ENCODE measurements at places on chromosomes 6 and 20.

DNA sequence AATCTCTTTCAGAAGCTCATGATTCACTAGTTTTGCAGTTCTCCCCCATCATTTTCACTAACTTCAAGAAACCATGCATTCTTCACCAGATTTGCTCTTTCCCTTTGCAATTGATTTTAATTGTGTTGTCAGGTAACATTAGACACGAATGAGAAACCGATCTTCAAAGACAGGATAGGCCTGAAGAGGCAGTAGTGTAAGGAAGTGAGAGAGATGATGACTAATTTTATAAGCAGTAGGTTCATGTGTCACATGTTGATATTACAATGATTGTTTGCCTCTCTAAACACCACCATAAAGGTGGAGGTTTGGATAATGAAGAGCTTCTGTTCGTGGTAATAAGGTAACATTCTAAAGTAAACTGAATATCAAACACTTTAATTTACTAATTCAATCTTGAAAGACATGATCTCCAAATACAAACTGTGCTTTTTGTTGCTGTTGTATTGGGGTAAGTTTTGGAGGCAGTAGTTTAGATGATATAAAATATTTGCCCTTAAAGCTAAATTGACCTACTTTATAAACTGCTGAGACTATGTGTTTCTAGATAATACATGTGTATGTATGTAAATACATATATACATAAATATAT, 207.2 kb downstream of the PHACTR1 start:
- DNase-seq, result no peak

GRCh38 chr20:23537030-23537429, 31.3 kb downstream of the CST9L start:
- no peak for DNase-seq

GRCh38 chr20:42366626-42367025, 748.4 kb upstream of the CHD6 start:
- no peak for DNase-seq

- DNase-seq, result no peak
Measured at GRCh38 chr6:50093116-50093937, 43.6 kb upstream of the DEFB112 start.

GRCh38 chr20:50296450-50297375, 106.1 kb downstream of the CEBPB start:
- no peak for DNase-seq

GRCh38 chr6:6006428-6007365, at the start of gene NRN1:
Gene NRN1, minus strand, starts transcription at chr6:6006925. Its CDS starts 176 bp downstream, at chr6:6006749.
- DNase-seq, result peak; percentile 43

GRCh38 chr6:144278659-144279314, 6.3 kb upstream of the UTRN start:
- DNase-seq, result no peak

GRCh38 chr6:108353853-108354252, 59.0 kb downstream of the AFG1L start:
- DNase-seq, result no peak

DNA sequence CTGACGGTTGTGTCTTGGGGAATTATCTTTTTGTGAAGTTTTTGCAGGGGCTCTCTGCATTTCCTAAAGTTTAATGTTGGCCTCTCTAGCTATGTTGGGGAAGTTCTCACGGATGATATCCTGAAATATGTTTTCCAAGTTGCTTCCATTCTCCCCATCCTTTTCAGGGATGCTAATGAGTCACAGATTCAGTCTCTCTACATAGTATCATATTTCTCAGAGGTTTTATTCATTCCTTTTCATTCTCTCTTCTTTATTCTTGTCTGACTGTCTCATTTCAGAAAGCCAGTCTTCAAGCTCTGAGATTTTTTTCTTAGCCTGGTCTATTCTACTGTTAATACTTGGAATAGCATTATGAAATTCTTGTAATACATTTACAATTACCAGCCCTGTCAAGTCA, 61.3 kb downstream of the UNC5CL start:
- DNase-seq, result no peak

DNA sequence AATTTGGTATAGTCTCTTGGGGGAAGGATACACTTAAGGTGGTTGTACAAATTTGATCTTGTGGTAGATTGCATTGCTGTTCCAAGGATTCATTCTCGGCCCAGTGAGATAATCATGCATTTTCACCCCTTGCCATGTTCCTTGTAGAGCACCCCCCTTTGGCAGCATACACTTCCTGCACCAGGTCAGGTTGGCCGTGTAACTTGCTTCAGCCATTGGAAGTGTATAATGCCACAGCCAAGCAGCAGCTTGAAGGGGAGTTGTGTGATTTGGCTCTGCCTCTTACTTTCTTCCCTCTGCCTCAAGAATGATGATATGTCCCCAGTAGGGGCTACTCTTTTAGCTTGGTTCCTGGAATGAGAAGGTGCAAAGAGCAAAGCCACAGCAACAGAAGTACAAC, 21.9 kb downstream of the CCN2 start:
- no peak for DNase-seq

DNA sequence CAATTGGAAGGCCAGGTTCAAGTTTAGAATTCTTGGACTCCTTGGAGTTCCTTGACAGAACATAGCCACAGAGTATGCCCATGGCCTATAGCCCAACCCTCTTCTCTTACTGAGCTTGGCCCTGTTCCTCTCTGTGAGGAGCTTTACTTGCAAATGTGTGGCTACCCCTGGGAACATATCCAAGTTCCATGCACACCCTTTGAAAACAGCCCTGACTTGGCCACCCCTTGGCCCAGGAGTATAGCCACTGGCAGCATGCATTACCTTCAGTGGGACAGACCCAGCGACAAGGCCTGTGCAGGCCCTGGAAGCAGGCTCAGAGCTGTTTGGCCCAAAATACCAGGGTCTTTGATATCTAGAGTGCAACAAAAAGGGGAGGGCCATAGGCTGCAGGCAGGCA, 19.5 kb upstream of the MAS1 start:
- no peak for DNase-seq

- DNase-seq, result no peak
Measured at GRCh38 chr6:31336896-31337496, 20.0 kb downstream of the HLA-B start.

DNA sequence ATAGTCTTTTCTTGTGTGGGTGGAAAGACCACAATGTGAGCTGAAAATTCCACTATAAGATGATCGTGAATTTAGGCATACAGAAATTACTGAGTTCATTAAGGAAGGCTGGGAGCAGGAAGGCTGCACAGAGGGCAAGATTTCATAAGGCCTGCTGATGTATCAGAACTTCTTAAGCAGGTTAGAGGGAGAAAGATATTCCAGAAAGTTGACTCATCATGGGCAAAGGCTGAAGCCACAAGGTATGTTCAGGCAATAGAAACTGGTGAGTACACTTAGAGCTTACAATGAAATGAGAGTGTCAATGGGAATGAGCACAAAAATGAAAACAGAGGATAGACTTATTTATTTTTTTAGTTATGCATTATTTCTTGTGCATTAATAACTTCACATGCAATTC, 618.6 kb downstream of the CBLN4 start:
- no peak for DNase-seq

Data from SHP77 treated with DMSO at 0.1 percent for 48 hours (cell line).